ENCODE measurements at places on chromosomes 7 and 10.

DNA sequence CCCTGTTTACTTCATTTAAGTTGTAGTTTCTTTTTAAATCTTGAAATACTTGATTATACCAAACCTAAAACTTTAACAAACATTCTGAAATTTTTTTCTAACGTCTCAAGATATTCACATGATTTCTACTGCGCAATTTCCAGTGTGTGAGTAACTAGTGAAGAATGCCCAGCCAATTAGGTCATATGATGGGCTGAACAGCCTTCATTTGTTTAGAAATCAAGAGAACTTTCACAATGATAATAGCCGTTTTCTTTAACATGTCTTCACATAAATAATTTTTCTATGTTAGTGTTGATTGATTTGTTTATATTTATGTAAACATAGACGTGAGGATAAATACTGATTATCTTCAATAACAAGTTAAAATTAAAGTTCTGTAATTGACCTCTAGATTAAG is 21.8 kb downstream of the STAM start:
- DNase-seq: peak; percentile 61

- DNase-seq: no peak
These were observed 74.1 kb downstream of the TACC2 start for GRCh38 chr10:122062831-122063674.

DNA sequence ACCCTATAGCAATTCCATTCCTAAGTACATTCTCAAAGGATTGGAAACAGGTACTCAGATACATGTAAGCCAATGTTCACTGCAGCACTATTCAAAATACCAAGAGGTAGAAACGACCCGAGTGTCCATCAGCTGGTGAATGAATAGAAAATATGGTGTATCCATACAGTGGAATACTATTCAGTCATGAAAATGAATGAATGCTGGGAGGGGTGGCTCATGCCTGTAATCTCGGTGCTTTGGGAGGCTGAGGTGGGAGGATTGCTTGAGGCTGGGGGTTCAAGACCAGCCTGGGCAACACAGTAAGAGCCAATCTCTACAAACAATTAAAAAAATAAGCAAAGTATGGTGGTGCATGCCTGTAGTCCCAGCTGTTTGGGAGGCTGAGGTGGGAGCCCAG is 62.8 kb downstream of the CLEC2L start:
- DNase-seq: no peak

- DNase-seq: no peak
These were observed 22.9 kb upstream of the ANTXRL start for GRCh38 chr10:46263831-46264268.

- DNase-seq: no peak
These were observed 146.8 kb downstream of the CALN1 start for GRCh38 chr7:72265071-72265904.

- DNase-seq: peak; percentile 75
These were observed 8.3 kb downstream of the PI4K2A start for GRCh38 chr10:97648562-97649404.

DNA sequence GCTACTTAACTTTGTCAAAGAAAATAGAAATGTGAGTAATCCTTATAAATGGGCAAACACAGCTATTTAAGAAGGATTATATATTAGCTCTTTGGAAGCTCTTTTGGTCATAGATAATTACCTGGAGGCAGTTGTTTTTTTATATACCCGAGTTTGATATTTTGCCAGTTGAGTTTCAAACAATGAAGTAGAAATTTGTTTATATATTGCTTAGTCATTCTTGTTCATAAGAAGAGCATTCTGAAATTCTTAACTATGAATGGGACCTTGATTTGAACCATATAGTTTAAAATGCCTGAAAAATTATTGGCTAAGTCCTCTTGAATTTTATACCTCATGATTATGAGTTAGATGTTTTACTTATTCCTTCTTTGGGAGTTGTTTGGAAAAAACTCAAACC is 36.4 kb downstream of the MINPP1 start:
- DNase-seq: no peak

DNA sequence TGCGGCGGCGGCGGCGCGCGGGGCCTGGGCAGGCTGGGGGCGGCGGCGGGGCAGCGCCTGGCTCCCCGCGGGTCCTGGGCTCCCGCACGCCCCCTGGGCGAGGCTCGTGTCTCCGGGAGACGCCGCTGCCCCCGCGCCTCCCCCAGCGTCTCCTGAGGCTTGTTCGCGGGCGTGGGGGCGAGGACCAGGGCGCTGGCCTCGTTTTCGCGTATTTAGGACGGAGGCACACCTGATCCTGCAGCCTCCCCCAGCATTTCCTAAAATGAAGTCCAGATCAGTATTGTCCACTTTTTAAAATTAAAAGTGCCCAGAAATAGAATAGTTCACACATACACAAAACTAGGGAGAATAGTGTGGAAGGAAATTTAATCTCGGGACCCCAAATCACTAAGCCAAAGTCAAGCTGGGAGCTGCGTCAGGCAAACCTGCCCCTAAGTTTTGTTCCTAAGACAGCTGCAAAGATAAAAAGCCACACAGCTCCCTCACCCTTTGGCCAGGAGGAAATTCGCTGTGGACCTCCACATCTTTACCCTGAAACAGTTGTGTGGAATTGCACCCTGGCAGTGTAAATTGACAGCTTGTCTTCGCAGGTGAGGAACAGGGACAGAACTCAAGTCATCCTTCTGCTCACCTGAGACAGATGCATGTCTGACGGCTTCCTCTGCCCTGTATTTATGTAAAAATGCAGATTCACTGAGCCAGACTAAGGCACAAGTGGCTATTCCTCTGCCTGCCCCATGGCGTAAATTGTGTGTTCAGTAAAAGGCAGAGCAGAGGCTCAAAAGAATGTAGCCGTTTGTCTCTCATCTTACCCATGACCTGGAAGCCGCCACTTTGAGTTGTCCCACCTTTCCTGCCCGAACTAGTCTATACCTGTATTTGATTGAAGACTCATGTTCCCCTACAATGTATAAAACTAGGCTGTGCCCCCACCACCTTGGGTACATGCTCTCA is 740 bp downstream of the GALNT11 start:
- no peak for DNase-seq

- DNase-seq: no peak
These were observed 178.3 kb upstream of the ZMIZ1 start for GRCh38 chr10:78890506-78890905.

GRCh38 chr10:92644921-92645320 is 44.8 kb upstream of the HHEX start:
- DNase-seq: no peak

GRCh38 chr7:18844735-18845134 is 272.7 kb downstream of the TWIST1 start:
- DNase-seq: no peak

DNA sequence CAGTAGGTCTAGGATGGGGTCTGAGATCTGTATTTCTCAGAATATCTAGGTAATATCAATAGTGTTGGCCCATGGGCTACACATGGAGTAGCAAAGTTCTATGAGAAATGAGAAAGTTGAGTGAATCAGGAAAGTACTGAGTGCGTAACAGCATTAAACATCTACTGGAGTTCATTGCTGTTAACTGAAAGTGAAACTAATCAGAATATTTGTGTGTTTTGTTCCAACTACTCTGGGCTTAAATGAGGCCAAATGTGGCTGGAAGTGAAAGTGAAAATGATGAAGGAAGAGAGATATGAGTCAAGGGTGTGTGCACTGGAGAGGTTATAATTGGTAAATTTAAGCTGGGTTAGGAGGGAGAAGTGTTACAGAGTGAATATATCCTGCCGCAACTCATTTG is 46.5 kb downstream of the TMEM106B start:
- no peak for DNase-seq

GRCh38 chr7:116499168-116500077 is at the start of gene CAV2:
Gene CAV2 (plus strand): TSS chr7:116499738. CDS start chr7:116499782, 44 bp downstream.
- no peak for DNase-seq

GRCh38 chr7:91463330-91463729 is 199.1 kb downstream of the FZD1 start:
- DNase-seq: no peak

- no peak for DNase-seq
These were observed 75.0 kb upstream of the ARMC3 start for GRCh38 chr10:22852712-22853353.

GRCh38 chr10:110709964-110710587 is 65.9 kb downstream of the RBM20 start:
- no peak for DNase-seq

DNA sequence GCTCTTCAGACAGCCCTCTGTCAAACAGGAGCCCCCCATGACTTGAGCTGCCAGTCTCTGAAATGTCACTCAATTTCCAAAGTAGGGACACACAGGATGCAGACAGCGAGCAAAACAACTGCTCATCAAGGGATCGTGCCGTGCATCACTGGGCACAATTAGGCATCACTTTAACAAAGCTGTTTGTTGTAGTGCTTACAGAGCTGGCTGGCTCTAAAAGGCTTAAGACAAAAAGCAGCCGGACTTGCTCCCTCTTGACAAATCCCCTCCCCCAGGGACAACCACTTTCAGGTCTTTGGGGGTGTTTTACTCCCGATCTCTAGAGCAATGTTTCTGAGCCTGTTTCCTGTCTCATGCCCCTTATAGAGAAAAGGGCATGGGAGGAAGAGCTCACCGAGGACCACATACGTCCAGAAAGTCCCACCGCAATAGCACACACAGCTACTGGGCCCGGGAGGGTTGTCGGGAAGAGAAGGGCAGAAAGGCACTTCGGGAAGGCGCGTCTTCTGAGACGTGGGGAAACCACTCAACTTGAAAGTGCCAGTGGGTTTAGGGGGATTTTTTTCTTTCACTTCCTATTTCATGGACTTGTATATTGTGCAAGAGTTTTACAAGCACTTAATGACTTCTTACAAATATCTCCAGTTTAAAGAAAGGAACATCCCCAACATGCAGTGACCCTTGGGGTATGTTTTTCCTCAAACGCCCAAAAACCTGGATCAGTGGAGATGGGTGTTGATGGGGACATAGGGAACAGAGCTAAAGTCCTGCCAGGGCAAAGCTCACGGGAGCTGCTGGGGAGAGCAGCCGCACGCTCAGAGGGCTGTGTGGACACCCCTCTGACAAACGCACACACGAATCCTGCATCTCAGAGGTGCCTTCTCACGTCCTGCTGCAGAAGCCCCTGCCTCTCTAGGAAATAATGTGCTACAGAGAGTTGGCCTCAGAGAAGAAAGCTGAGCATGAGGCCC is 27.1 kb downstream of the LRRC20 start:
- no peak for DNase-seq

- no peak for DNase-seq
These were observed 239.7 kb upstream of the PLXDC2 start for GRCh38 chr10:19576576-19576975.

DNA sequence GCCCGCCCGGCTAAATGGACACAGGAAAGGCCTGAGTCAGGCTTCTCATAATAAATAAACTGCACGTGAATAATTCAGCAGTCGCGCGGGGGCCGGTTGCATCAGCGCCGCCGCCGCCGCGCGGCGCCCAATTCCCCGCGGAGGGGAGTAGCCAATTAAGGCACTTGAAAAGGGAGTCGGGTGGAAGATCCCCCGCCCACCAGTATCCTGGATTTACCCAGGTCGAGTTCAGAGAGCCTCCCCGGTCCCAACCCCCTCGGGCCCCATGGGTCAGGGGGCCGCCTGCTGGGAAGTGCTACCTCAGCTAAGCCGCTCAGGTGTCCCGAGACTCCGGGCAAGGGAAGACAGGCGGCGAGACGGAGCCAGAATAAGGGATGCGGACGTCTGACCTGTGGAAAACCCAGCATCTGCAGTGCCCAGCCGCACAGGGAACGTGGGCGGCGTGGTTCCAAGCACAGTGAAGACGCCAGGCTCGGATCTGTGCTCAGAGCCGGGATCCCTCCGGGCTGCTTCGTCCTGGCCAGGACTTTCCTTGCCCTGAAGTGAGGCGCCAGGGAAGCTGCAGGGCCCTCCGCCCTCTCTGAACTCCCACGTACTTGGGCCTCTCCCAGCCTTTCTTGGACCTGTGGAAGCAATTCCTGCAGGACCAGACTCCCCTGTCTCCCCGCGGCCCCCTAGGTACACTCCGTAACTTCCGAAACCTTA is 7.3 kb upstream of the LBX1 start:
- DNase-seq: no peak

GRCh38 chr7:26618898-26619297 is 245.5 kb downstream of the SKAP2 start:
- no peak for DNase-seq

- DNase-seq: no peak
These were observed 343.7 kb downstream of the WDR11 start for GRCh38 chr10:121194696-121195523.
